ENCODE measurements at places on chromosomes 13 and 19.
A peak's percentile ranks its signal among the peaks of the same experiment; 100 is the strongest.

- DNase-seq: peak; percentile 81
Observed at GRCh38 chr19:591099-591958, 1.6 kb downstream of the HCN2 start.

- DNase-seq: no peak
Observed at GRCh38 chr19:42252365-42253244, 2.3 kb downstream of the ERF start.

DNA sequence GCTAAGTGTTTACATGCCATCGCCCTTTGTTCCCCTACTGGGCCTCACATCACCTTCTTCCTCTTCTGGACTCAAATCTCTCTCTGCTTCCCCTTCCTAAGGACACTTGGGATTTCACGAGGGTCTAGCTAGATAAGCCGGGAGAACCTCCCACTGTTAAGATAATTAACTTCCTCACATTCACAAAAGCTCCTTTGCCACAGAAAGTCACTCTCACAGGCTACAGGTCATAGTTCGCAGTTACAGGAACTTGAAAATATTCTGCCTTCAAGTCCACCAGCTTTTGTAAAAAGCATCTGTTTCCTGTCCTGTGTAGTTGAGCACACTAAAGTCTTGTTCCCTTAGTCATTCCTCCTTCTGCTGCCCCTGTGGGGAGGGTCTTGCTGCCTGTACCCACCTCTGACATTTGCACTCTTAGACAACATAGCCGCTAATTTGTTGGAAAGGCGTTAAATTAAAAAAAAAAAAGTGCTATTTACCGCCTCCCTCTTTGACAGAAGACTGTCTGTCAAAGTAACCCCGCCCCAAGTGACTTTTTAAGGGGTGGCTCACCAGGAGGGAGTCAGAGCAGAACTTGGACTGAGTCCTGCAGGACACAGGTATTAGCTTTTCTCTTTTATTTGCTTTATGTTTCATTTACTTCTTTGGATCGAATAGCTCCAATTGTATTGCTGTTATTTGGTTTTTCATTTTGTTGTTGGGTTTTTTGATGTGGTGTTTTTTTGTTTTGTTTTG lies 26.8 kb upstream of the CEACAM21 start:
- DNase-seq: no peak

GRCh38 chr13:73835138-73835721 lies 299.0 kb downstream of the KLF12 start:
- peak; percentile 3 for DNase-seq

DNA sequence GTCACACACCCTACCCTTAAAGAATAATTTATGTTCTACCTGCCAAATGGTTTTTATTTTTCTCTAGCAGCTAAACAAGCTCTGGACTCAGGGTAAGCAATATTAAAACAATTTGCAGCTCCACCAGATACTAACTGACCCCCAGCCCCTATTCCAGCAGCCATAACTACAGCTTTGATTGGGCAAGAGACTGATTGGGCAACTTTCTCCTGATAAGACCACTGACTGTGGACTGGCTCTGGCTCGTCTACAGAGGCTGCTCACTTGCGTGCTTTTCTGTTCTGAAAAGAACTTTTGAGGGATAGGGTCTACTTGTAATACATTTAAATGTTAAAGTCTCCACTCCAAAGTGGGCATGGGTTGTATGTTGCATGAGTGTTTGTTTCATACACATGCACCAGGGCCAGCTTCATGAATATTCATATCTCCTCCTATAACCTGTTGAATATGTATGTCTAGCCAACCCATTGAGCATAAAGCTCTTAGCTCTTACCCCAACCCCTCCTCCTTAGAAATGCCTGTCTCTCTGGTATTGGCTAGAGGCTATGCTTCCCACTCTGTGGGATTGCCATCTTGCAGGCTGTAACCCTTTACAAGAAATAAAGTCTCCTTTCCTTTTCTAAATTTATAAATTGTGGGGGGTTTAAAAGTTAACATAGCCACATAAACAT lies 19.9 kb downstream of the OR7A5 start:
- no peak for DNase-seq

DNA sequence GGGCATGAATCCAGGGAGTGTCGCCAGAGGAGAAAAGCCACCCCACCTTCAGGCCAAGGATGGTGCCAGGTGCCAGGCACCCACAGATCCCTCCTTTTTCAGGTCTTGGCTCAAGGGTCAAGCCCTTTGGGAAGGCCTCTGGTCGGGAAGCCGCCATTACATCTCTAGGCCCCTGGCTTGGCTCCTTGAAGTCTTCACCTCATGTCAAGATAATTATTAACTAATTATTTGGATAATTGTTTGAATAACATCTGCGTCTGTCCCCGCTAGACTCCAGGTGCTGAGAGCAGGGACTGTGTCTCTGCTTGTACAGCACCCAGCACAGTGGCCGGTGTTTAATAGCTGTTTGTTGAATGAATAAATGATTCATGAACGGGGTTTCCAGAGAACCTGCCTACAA lies 1.2 kb downstream of the KLK13 start:
- DNase-seq: no peak

- no peak for DNase-seq
Observed at GRCh38 chr19:5288347-5288739, 52.3 kb downstream of the PTPRS start.

- no peak for DNase-seq
Observed at GRCh38 chr13:109810761-109811510, 24.6 kb upstream of the IRS2 start.

- DNase-seq: no peak
Observed at GRCh38 chr13:75813323-75813722, 177.2 kb downstream of the LMO7 start.

GRCh38 chr19:33080761-33081681 lies at the start of gene GPATCH1:
Gene GPATCH1, plus strand, starts transcription at chr19:33081181. Its CDS starts 13 bp downstream, at chr19:33081194.
- peak; percentile 95 for DNase-seq
